ENCODE measurements at places on chromosomes 5 and 9. TPM values are rescaled to one million over a fixed set of nuclear protein-coding genes. Genes with fewer than 3 reads are reported as not detected.

DNA sequence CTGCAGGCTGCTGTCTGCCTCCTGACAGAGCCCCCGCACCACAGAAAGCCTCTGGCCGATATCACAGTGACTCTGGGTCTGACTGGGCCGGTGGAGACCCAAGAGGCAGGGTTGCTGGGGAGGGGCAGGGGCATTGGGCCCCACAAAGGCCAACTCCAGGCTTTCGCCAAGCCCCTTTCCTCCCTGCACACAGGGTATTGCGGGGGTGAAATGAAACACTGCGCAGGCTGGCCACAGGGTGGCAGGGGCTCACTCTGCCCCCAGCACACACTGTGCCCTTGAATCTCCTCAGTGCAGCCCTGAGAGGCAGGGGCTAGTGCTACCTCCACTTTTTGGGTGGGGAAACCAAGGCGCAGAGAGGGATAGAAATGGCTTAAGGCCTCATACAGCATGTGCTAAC, 44.6 kb downstream of the BARX1 start:
- DNase-seq = no peak

- peak; percentile 91 for DNase-seq
Observed at GRCh38 chr5:179819296-179820126, 1.2 kb upstream of the SQSTM1 start.

DNA sequence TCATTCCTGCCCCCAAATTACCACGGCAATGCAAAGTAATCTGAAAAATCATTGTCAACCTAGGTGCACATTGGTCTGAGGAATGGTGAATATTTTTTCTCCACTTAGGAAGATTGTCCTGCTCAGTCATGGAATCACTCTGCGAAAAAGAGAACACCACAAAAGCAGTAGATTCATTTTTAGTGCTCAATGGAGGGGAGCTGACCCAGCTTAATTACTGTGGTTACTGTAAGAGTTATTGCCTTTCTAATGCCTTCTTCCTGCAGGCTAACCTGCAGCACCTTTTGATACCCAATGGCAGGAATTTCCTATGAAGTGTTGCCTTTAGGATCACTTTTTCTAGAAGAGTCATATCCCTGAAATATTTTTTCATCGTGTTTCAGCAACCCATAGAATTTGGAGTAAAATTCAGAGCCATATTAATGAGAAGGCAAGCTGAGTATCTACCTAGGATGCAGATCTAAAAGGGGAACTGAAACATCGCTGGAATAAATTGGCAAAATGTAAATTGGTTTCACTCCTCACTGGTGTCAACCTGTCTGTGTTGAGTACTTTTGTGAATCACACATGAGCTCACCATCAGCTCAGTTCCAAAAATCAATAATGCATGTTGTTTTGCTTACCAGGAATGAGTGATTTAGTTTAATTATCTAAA, 464.5 kb downstream of the CSNK1G3 start:
- no peak for DNase-seq

- DNase-seq = no peak
Observed at GRCh38 chr9:114849450-114849849, 43.6 kb upstream of the TNFSF15 start.

GRCh38 chr9:136048560-136049411, 46.3 kb downstream of the NACC2 start:
- peak; percentile 73 for DNase-seq

DNA sequence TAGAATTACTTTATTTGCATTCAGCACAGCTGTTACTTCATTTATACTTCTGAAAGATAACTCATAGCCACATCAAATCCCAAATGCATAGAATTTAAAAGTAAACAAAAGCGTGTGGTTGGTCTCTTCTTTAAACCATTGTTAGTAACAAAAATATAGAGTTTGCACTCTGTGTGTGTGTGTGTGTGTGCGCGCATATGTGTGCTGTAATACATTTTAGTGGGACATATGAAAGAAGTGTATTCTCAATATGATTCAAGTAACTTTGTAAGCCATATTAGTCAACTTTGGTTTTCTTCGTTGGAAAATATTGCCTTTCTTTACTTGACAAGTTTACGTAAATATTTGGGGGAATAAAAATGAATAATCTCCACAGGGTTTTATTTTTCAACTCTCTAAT, 106.1 kb upstream of the PRRC1 start:
- no peak for DNase-seq

GRCh38 chr9:116855881-116856662, 169.0 kb downstream of the TRIM32 start:
- no peak for DNase-seq

- DNase-seq = no peak
Observed at GRCh38 chr9:117412841-117413240, 2.0 kb downstream of the ASTN2 start.

- no peak for DNase-seq
Observed at GRCh38 chr5:16897800-16898199, 38.3 kb downstream of the MYO10 start.

DNA sequence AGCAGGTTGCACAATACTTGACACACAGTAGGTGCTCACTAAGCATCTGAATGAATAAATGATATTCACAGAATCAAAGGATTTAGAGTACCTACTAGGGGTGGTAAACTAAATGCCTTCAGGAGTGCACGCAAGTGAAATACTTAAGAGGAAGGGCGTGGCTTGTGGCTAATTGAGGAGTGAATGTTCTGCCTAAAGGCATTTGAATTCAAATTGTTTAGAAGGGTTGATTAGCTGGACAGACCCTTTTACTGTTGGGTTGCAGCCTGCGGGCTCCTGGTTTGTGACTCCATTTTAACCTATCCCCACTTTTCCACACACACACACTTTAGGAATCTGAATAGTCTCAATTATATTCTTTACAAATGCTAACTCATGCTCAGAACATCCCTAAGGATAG, 63.1 kb downstream of the PPP2R2B start:
- no peak for DNase-seq

- DNase-seq = no peak
Observed at GRCh38 chr5:167880420-167880819, 411.0 kb upstream of the WWC1 start.

GRCh38 chr9:113588242-113588810, 124.8 kb downstream of the RGS3 start:
- no peak for DNase-seq

DNA sequence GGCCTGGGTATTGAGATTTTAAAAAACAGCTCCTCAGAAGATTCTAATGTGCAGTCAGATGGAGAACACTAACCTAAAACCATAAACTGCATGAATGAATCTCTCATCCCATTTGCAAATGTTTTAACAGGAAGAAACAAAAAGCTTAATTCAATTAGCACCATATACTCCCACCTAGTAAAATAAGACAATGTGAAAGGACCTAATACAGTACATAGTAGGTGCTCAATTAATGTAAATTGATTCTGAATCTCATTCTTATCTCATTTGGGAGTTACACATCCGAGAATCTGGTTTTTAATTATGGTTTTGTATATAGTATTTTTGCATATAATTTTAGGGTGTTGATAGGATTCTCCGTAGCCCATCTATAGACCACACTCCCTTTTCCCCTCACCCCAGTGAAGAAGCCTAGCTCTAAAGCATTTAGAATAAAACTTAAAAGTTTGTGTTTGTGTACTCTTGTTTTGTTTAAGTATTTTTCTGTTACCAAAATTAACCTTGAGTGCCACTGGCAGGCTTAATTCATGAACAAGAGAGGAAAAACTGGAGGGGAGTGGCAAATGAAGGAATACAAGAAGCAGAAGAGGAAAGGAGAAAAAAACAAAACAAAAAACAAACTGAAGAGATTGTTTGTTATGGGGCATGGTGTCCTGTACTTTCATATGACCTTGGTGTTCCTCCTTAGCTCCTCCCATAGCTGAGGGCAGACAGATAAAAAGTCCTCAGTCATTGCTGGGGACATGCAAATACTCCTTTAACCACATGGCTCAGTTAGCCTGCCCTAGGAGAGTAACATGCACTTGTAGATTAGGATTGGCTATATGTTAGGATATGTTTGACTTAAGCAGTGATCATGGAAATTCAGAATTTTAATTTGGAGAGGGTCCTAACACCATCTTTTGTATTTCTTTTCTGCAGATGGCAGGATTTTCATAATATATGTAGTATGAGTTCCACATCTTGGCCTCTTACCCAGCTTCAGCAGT, 1.2 kb downstream of the RNF14 start:
- no peak for DNase-seq

DNA sequence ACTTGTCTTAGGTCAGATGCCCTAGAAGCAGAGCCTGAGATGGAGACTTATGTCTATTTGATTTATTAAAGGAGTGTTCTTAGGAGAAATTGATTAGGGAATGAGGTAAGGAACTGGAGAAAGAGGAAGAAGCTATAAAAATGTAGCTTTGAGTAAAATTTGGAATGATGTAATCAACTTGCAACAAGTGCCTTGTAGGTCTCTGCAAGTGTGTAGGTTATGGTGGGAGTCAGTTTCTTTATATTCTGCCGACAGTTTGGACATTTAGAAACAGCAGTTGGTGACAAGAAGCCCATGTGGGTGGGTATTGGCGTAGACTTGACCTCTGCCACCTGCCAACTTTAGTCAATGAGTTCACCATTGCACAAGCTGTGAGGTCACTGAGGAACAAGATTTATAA, 986.5 kb downstream of the CDH18 start:
- DNase-seq = no peak

DNA sequence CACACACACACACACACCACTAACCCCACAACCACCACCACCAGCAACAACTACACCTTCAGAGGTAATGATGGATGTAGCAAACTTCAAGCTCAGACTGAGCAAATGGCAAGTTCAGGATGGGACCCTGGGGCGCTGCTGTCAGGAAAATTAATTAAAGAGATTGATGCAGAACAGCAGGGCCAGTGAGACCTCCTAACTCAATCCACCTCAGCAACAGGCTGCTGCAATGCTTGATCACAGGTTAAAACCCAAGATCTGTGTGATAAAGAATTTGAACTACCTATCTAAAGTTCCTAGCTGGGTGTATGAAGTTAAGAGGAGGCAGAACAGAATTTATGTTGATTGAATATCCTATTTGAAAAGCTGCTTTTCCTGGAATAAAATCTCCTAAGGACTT, 140.3 kb upstream of the FER start:
- no peak for DNase-seq

Gene TAF11L9
- not detected for total RNA-seq

Gene QSOX2
- 17.1 TPM for total RNA-seq
